ENCODE measurements at places on chromosomes 6 and 20.

GRCh38 chr20:51354769-51355319 is 187.7 kb downstream of the NFATC2 start:
- DNase-seq = peak; percentile 13

- DNase-seq = no peak
These were observed 1257.2 kb upstream of the EYS start for GRCh38 chr6:66964216-66964615.

DNA sequence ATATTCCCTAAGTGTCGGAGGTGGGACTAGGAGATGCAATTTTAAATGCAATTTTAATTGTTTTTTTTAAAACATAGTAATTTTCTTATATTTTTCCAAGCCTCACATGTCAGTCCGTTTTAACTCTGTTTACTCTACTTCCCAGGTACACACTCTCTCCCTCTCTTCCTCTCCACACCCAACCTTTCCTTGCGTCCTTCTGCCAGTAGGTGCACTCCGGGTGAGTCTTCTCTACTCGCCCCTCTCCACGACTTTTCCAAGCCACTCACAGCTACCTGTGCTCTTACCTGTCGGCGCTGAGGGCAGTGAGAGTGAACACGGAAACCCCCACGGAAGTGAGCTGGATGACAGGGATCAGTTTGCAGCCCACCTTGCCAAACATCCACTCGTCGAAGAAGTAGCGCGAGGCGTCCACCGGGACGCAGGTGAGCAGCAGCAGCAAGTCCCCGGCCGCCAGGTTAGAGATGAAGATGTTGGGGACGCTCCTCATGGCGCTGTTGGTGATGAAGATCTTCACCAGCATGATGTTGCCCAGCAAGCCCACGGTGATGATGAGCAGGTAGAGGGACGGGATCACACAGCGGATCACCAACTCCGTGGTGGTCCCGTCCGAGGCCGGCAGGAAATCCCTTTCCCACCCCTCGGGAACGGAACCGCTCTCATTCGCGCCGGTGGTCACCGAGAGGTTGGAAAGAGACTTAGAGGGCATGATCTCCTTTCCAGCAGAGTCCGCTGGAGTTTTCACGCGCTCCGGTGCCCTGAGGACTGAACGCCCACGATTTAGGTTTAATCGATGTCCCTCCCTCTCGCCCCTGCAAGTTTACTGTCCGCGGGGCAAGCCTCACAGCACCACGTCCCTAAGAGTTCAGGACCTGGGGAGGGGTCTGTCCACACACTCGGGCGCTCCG is 44.5 kb upstream of the GJE1 start:
- peak; percentile 10 for DNase-seq

GRCh38 chr6:102907181-102907580 is 1513.7 kb downstream of the GRIK2 start:
- no peak for DNase-seq

GRCh38 chr20:40962733-40963504 is 65.7 kb upstream of the TOP1 start:
- DNase-seq = peak; percentile 78

DNA sequence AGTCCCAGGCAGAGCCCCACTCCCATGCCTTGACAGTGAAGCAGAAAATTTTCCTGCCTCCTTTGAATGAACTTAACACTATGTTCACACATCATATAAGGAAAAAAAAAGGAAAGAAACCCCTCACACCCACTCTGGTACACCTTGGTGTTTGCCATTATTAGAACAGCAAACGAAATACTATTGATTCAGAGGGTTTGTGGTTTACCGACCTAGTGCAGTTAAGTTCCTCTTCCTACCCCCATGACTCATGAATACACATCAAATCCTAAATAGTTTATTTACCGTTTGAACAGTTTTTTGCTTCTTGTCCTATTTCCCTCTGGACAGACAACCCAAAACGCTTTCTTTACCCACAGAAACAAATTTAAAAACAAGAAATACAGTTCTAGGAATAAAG is 237.7 kb downstream of the FOXA2 start:
- DNase-seq = no peak

DNA sequence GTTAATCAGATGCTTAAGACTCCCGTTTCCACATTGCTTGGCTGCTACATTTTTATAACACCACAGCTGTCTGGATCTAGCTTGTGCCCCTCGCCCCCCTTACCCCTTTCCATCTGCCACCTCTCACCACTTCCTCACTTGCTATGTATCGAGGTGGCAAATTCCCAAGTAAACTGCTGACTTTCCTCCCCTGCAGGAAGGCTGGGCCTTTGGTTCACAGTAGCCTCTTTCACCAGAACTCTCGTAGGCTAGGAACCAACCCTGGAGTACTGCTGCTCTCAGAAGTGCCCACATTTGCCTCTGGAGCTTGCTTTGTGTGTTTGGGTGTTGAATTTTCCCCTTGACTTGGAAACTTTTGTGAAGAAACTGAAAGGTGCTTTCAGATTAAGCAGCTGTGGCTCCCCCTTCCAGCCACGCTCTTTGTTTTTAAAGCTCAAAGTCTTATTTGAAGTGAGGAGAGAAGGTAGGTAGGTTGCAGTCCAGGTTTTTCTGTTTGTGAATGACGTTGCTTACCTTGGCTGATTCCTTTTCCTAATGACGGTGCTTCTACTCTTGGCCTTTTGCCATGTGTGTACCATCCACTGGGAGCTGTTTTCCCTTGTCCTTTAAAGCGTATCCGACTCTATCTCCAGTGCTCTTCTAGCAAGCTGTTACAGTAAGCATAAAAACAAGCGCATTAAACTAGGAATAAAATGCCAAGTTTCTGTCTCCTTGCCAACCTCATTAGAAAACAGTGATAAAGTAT is 90.4 kb downstream of the CARMIL1 start:
- no peak for DNase-seq

DNA sequence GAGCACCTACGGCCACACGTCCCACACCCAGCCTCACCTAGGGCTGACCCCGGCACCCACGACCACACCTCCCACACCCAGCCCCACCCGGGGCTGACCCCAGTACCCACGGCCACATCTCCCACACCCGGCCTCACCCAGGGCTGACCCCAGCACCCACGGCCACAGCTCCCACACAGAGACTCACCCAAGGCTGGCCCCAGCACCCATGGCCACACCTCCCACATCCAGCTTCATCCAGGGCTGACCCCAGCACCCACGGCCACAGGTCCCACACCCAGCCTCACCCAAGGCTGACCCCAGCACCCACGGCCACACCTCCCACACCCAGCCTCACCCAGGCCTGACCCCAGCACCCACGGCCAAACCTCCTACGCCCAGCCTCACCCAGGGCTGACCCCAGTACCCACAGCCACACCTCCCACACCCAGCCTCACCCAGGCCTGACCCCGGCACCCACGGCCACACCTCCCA is 36.7 kb downstream of the NINL start:
- no peak for DNase-seq

- no peak for DNase-seq
These were observed 67.1 kb upstream of the MYLIP start for GRCh38 chr6:16061818-16062217.

All from psoas muscle (tissue), 8 donors.